ENCODE measurements at places on chromosomes 7 and 10. TPM values are rescaled to one million over a fixed set of nuclear protein-coding genes. Genes with fewer than 3 reads are reported as not detected.
A peak's percentile ranks its signal among the peaks of the same experiment; 100 is the strongest.

- DNase-seq: no peak
Measured at GRCh38 chr7:2490181-2490651, 14.0 kb upstream of the GRIFIN start.

- no peak for DNase-seq
Measured at GRCh38 chr7:65382452-65382851, 8.8 kb downstream of the ZNF92 start.

- no peak for DNase-seq
Measured at GRCh38 chr7:8699875-8700624, 266.6 kb downstream of the NXPH1 start.

- DNase-seq: no peak
Measured at GRCh38 chr10:67114945-67115344, 189.1 kb downstream of the LRRTM3 start.

The PRSS2 gene
- not detected for total RNA-seq

The ELOVL3 gene
- not detected for total RNA-seq

- DNase-seq: no peak
Measured at GRCh38 chr7:33190688-33191304, 61.4 kb downstream of the BBS9 start.

GRCh38 chr10:111887266-111887665, 296.3 kb downstream of the GPAM start:
- DNase-seq: no peak

The FAM24B gene
- not detected for total RNA-seq

DNA sequence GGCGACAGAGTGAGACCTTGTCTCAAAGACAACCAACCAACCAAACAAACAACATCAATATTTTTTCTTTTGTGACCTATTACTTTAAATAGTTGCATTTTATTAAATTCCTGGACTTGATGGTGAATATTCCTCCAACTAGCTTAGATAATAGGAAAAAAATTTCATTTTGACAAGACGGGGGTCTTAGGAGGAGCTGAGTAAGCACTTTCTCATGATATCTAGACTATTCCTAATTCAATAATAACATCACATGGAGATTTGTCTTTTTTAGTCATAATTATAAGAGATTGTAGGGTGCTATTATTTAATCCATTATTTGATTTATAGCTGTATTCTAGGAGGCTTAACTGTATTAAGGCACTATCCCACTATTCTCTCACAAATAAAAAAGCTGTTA, 702.5 kb downstream of the PHTF2 start:
- no peak for DNase-seq

- no peak for DNase-seq
Measured at GRCh38 chr7:46695051-46695708, 774.1 kb upstream of the IGFBP3 start.

- no peak for DNase-seq
Measured at GRCh38 chr7:122429926-122430325, 125.4 kb upstream of the FEZF1 start.

GRCh38 chr10:68212721-68213352, 19.1 kb downstream of the ATOH7 start:
- DNase-seq: no peak

- no peak for DNase-seq
Measured at GRCh38 chr10:125231116-125231812, 70.9 kb upstream of the CTBP2 start.

GRCh38 chr7:148963583-148964482, 64.5 kb downstream of the PDIA4 start:
- DNase-seq: no peak

- DNase-seq: no peak
Measured at GRCh38 chr7:44823255-44823781, 24.6 kb downstream of the H2AZ2 start.

GRCh38 chr7:30427296-30428070, 51.1 kb downstream of the NOD1 start:
- peak; percentile 62 for DNase-seq

DNA sequence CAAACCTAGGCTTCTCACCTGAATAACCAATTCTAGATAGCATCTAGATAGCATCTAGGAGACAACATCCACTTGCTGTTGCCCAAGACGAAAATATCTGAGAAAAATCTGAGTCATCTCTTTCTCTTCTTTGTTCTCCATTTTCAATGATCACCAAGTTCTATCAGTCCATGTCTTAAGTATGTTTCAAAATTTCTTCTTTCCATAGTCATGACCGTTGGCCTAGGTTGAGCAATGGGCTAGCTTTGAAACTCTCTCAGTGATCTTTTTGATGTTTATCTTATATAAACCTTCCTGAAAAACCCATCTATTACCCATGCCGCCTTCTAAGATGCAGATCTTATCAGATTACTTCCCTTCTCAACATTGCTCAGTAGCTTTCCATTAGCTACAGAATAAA, 23.4 kb upstream of the CASD1 start:
- no peak for DNase-seq

- DNase-seq: no peak
Measured at GRCh38 chr10:29977171-29977570, 82.2 kb downstream of the JCAD start.

GRCh38 chr10:103491729-103492364, 1.7 kb upstream of the NEURL1 start:
- DNase-seq: no peak

DNA sequence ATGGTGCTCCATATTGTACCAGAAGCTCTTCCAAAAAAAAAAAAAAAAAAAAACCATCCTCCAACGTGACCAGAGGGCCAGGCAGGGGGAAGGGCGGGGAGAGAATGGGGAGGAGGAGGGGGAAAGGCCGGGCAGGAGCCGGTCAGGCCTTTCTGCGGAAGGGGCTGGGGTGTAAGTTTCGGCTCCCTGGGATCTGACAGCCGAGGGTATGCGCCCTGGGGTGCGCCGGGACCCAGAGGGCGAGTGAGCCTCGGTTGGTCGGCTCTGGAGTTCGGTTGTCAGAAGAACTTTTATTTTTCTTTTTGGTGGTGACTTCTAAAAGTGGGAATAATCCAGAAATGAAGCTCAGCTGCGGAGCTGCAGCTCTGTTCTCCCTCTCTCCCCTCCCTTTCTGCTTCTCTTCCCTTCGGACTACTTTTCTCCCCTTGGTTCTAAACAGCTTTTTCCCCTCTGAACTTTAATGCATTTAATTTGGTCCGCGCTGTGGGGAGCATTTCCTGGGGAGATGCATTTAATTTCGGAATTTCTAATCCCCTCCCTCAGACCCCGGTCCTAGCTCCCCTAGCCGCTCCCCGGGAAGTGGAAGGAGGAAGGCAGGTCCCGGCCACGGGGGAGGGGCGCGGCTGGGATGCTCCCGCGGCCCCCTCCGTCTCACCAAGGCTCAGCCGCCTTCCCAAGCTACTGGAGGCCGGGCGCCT, 3.9 kb upstream of the PAX2 start:
- DNase-seq: no peak

- DNase-seq: peak; percentile 96
Measured at GRCh38 chr10:31318854-31319601, at the start of gene ZEB1. ZEB1 (plus strand) TSS chr10:31319216; CDS start chr10:31319235, 19 bp downstream.

DNA sequence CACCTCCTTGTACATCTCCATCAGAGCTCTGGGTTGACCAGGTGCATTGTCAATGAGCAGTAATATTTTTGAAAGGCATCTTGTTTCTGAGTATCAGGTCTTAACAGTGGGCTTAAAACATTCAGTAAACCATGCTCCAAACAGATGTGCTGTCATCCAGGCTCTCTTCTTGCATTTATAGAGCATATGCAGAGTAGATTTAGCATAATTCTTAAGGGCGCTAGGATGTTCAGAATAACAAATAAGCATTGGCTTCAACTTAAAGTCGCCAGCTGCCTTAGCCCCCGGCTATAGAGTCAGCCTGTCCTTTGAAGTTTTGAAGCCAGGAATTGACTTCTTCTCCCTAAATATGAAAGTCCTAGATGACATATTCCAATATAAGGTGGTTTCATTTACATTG, 130.5 kb upstream of the INSYN2A start:
- no peak for DNase-seq

GRCh38 chr10:90732581-90732980, 125.3 kb downstream of the HTR7 start:
- DNase-seq: no peak

The OPN1SW gene
- total RNA-seq: not detected

The ADARB2 gene
- total RNA-seq: 5.0 TPM

- no peak for DNase-seq
Measured at GRCh38 chr7:44981035-44981706, 2.4 kb upstream of the MYO1G start.

DNA sequence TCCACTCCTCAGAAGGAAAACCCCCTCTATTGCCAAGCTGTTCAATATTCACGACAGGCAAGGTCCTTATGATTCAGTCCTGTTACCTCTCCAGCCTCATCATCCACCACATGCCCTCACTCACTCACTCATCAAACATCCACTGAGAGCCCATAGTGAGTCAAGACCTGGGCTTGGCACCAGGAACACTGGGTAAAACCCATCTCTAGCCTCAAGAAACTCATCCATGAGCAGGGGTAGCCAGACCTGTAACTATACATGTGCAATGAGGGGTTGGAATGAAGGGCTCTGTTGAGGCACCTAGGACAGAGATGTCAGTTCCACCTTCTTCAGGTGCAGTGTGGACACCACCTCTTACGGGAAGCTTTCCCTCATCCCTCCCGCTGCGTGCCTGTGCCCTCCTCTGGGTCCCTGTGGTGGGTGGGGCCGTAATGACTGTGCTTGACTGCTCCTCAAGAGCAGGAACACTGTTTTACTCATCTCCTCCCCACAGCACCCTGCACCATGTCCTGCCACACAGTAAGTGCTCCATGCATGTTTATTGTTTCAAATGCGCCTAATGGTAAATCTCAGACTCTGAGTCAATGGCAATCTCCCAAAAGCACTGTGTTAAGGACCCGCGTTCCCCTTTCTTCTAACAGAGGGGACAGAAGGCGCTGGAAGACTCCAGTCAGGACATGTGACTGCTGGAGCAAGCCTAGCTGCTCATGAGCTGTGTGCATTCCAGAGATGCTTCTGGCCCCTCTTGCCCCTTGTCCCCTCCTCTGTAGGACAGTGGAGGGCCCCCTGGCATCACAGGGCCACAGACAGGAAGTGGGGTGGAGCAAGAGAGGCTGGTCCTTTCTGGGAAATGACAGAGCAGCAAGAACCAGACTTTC, 95.4 kb downstream of the HIPK2 start:
- DNase-seq: no peak

The CPEB3 gene
- 7.2 TPM for total RNA-seq

The EDRF1 gene
- total RNA-seq: 16.1 TPM

GRCh38 chr7:69864822-69865221, 266.5 kb downstream of the AUTS2 start:
- no peak for DNase-seq

- no peak for DNase-seq
Measured at GRCh38 chr10:84076540-84077195, 62.6 kb upstream of the GHITM start.

DNA sequence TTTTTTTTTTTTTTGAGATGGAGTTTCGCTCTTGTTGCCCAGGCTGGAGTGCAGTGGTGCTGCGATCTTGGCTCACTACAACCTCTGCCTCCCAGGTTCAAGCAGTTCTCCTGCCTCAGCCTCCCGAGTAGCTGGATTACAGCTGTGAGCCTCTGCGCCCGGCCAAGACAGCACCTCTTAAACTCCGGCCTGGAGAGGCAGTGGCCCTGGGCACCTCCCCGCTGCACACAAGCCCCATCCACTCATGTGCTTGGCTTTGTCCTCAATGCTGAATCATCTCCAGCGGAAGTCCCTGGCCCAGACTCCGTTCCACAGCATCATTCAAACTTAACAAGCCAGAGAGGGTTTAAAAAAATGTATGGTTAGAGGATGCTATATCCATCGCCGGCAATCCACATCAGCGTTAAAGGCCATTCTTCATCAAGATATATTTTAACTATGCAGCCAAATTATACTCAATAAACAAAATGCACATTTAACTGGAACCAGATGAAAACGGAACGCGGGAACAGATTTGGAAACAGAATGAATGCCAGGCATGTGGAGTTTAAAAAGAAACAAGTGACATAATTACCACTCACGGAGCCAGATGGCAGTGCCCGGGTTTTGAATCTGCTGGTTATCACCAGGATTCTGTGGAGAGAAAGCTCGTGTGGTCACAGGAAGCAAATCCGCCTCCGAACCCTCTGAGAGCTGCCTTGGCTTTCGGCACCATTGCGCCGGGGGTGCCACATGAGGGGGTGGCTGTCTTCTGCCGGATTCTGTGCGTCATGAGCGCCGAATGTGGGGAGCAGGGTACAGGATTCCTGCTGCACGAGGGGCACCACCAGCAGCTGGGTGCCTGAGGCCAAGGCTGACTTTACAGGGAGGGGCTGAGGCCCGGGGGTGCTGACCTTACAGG, 45.6 kb upstream of the CFAP46 start:
- no peak for DNase-seq

DNA sequence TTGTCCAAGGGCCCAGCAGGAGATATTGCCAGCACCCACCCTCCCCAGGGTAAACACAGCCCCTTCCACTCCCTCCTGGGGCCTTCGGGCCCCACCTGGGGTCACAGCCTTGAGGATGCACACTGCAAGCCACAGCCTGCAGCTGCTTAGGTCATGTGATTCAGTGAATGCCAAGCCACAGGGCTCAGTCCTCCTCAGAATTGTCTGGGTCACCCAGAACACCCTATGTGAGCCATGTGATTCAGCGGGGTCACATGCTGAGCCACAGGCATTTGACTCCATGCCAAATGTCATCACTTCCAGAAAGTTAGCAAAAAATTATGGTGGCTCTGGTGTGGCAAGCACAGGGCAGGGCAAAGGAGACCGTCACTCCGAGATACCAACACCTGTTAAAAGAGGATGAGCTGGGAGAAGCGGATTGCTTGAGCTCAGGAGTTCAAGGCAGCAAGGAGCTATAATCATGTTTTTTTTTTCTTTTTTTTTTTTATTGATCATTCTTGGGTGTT, 17.2 kb upstream of the PSAP start:
- peak; percentile 83 for DNase-seq

GRCh38 chr7:120185940-120186682, 86.9 kb upstream of the KCND2 start:
- DNase-seq: no peak

GRCh38 chr10:22635650-22636049, 78.7 kb downstream of the PIP4K2A start:
- no peak for DNase-seq

DNA sequence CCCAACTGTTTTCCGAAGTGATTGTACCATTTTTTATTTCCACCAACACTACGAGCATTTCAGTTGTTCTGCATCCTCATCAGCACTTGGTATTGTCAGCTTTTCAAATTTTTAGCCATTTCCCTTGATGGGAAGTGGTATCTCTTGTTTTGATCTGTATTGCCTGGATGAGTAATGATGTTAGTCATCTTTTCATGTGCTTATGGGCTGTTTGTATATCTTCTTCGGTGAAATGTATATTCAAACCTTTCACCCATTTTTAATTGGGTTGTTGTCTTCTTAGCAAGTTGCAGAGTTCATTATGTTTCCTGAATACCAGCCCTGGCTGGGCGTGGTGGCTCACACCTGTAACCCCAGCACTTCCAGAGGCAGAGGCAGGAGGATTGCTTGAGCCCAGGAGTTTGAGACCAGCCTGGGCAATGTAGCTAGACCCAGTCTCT, 22.1 kb downstream of the CLIP2 start:
- no peak for DNase-seq

The ZFAND2A gene
- total RNA-seq: 28.2 TPM

The EPHB6 gene
- total RNA-seq: 6.7 TPM

DNA sequence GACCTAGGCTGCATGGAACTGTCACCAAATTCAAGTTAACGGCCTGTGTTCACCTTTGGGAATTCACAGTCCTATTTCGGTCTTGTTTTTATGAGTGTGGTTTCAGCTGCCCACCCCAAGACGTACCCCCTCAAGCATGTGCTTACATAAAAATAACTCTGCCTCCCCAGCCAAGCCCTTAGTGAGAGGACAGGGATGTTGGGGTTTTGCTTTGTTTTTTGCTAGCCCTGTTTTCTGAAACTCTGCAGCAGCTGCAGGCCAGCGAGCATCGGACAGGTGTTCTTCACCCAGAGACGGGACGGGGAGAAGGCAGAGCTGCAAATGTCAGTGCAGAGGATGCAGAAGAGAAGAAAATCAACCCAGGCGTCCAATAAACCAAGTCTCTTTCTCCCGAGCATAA, 13.5 kb downstream of the CHST15 start:
- DNase-seq: no peak

The SLC18A3 gene
- 0.16 TPM for total RNA-seq
